ENCODE measurements at places on chromosomes 5 and 9.

- no peak for DNase-seq
Observed at GRCh38 chr9:93902051-93902779, 52.9 kb downstream of the BARX1 start.

- DNase-seq: no peak
Observed at GRCh38 chr9:128577206-128577605, 24.8 kb downstream of the SPTAN1 start.

DNA sequence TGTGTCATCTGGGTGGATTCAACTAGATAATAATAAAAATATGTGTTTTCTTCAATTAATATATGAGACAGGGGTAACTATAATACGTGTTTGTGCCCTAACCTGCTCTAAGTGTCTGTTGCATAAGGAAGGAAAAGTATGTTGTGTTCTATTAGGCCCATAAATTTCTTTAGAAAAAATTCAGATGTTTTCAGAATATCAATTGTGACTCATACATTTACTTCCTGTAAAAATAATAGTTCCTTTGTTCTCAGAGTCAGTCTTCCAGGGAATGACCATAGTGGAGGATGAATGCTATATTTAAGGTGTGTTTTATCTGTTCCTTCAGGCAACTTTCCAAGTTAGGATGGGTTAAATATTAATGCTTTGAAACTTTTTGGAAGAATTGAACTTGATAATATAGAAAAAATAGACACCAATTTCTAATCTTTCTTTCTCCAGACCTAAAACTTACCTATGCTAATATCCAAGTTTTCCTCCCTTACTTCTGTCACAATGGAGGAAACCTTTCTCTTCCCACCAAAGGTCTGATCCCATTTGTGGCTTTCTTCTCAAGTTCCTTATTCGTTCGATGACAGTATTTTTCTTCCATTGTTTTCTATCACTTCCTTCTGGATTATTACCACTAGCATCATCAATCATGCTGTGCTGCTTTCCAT lies 49.9 kb downstream of the ISL1 start:
- DNase-seq: no peak

DNA sequence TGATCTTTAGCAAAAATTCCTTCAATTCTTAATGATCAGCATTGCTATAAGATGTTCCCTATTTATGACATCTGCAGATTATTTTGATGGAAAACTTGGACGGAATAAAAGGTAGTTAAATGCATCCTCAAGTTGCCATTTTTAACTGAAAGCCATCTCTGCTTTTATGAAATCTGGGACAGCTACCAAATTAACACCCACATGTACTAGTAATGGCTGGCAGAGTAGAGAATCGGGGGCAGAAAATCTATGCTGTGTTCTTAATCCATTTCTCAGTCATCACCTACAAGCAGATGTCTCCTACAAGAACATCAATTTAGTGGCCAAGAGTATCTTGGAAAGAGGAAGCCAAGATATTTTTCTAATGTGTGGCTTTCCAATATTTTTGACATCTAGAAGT lies 22.1 kb upstream of the C9orf57 start:
- no peak for DNase-seq

Data from activated T-cell treated with anti-CD3 and anti-CD28 coated beads for 48 hours (primary cell).